Activated CD4-positive, alpha-beta T cell treated with anti-CD3 and anti-CD28 coated beads, Interleukin-10, Interleukin-2, amounts not matched to agents 100 ng/mL and 50 ng/mL, durations not matched to agents 16 hours and 8 hours (primary cell): ENCODE measurements at places on chromosomes 1 and 21.

- no peak for DNase-seq
Measured at GRCh38 chr1:114341856-114342255, 169.1 kb downstream of the TRIM33 start.

DNA sequence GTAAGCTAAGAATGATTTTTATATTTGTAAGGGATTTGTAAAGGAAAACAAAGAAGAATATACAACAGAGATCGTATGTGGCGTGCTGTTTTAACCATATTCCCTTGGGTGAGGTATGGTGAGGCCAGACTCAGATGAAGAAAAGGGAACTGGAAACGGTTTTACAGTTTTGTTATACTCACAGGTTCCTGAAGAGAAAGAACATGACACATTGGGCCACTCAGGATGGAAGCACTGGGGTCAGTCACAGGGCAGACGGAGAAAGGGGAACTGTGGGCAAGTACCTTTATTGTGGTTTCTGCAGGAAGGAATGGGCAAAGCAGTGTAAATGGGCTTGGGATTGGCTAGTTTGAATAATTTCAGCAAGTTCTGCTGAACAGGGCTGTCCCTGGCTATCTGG is 177.4 kb downstream of the LBR start:
- no peak for DNase-seq

- no peak for DNase-seq
Measured at GRCh38 chr1:30600258-30600657, 123.1 kb downstream of the MATN1 start.

DNA sequence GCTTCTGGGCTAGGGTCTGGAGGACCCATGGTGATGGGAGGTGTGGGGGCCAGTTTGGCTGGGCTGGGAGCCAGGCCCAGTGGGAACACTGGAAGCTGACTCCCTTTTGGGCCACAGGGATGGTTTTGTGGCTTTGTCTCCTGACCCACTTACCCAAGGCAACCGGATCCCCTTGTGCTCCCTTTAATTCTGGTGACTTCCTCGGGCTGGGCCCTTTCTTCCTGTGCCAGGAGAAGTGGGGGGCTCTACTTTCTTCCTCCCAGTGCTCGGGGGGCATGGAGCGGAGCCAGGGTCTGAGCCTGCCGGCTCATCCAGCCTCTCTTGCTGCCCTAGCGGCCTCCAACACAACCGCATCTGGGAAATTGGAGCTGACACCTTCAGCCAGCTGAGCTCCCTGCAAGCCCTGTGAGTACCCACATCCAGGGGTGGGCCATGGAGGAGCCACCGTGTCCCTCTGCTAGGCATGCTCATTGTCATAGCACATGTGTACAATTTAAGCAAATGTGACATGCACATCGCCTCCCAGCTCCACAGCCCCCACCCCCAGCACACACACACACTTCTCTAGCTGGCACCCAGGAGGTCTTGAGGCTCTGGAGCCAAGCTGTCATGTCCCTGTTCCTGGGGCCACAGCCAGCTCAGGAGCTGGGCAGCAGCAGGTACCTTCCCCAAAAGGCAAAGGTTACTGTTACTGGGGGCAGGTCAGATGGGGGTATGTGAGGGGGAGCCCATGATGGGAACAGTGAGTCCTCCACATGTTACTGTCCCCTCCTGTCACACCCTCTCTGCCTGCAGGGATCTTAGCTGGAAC is 35.0 kb downstream of the UBE2T start:
- no peak for DNase-seq

DNA sequence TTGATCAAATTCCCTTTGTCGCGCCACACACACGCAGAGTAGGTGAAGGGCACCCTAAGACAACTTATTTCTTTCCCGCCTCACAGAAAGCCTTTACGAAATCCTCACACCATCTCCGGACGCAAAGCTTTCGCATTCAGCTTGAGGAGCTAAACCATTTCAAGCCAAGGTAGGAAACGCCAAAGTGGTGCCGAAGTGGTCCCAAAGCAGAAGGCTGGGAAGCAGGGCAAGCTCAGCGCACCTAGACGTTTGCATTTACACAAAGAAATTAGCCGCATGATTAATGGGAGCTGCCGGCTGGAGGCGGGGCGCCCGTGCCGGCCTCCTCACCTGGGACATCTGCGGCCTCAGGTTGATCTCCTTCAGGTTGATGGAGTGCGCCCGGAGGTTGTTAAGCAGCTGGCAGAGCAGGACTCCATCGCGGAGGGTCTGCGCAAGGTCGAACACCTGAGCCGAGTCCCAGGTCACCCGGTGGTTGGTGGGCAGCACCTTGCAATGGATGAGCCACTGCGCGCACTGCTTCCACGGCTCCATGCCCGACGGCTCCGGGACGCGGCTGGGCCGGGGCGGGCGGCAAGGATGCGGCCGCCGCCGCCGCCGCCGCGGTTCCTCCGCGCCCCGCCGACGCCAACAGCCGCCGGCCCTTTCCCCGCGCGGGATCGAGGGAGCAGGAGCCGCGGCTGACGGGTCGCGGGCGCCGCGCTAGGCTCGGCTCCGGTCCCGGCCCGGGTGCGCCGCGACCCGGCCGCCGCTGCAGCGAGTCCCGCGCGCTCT is 457 bp downstream of the VAV3 start:
- peak; percentile 19 for DNase-seq

DNA sequence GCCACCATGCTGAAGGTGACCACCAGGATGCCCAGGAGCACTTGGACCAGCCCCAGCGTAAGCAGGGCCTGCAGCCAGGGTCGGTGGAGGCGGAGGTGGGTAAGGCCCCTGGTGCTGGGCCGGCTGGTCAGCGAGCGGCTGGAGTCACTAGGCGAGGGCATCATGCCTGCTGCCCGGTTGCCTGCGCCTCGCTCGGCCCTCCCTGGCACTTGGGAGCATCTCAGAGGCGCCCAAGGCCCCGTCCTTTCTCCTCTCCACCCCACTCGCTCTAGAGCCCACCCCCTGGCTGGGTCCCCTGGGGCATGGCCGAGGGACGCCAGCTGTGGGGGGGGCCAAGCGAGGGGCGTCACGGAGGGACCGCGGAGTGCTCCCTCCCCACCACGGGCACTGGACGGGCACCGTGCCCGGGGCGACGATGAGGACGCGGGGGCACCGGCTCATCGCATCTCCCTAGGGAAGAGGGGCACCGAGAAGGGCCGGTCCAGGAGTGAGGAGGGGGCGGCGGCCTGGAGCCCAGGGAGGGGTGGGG is 505 bp downstream of the ENTREP3 start:
- DNase-seq: no peak

DNA sequence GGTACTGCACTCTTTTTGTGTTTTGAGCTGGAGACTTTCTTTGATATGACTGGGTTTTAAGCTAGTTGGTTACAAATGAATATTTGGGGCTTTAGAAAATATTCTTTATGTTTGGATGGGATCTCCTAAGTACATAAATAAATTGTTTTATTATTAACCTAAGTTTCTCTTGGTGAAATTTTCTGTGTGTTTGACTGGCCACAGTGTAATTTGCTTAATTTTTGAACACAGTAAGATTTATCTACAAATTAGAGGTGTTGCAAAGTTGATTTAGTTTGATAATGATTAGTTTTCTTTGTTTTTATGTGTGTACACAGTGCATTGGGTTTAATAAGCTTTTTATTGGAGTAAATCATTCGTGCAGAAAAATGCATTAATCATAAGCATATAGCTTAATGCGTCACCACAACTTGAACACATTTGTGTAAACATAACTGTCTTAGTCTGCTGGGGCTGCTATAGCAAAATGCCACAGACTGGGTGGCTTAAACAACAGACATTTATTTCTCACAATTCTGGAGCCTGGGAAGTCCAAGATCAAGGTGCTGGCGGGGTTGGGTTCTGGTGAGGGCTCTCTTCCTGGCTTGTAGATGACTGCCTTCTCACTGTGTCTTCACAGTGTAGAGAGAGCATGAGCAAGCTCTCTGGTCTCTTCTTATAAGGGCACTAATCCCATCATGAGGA is 17.4 kb upstream of the SLC6A9 start:
- DNase-seq: no peak

DNA sequence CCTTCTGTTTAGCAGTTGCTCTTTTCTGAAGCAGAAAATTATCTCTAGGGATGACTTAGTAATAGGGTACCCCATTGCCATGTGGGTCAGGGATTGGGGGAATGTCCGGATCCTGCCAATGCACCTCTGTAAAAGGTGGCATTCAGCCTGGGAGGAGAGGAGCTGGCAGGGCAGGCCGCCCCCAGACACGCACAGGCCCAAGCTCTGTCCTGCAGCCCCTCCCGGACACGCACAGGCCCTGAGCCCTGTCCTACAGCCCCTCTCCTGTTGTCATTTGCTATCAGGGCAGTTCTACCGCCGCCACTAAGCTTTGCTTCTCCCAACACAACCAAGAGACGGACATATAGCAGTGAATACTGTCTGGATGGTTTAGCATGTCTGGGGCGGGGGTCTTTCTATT is 219.1 kb downstream of the SDCCAG8 start:
- DNase-seq: no peak

- peak; percentile 41 for DNase-seq
Measured at GRCh38 chr1:50969611-50970508, at the start of gene CDKN2C. Gene CDKN2C (plus strand): TSS chr1:50970245. CDS start chr1:50970369, 124 bp downstream.

- no peak for DNase-seq
Measured at GRCh38 chr1:206829875-206830274, 35.5 kb upstream of the IL20 start.

DNA sequence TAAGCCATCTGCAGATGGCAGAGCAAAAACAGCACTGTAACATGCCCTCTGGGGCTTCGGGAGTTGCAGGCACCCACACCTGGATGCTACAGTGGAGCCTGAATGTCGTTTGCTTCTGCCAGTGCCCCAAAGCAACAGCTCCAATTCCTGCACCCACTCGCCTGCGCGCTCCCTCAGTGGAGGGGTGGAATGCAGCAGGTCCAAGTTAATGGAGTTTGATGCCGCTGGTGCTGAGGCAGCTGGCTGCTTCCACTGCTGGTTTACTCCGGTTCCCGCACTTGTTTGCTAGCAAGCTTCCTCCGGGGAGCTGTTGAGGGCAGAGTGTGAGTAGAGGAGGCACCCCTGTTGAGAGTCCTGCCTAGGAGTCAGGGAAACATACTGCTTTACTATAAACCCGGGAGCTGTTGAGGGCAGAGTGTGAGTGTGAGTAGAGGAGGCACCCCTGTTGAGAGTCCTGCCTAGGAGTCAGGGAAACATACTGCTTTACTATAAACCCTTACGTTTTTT is 584.0 kb upstream of the TMPRSS15 start:
- DNase-seq: no peak

DNA sequence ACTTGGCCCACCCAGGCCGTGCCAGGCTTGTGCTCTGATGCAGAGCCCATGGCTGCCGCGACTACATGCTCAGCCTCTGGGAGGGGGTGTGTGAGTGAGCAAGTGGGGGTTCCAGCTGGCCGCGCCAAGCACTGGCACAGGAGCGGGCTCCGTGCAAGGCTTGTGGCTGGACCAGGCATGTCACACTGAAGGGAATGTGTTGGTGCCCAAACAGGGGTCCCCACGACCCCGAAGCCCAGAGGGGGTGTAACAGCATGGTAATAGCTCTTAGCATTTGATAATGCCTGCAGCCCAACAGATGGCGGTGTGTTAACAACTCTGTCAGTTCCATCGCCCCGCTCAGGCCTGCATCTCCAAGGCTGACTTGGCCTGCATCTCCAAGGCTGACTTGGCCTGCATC is 38.3 kb upstream of the CD46 start:
- no peak for DNase-seq

DNA sequence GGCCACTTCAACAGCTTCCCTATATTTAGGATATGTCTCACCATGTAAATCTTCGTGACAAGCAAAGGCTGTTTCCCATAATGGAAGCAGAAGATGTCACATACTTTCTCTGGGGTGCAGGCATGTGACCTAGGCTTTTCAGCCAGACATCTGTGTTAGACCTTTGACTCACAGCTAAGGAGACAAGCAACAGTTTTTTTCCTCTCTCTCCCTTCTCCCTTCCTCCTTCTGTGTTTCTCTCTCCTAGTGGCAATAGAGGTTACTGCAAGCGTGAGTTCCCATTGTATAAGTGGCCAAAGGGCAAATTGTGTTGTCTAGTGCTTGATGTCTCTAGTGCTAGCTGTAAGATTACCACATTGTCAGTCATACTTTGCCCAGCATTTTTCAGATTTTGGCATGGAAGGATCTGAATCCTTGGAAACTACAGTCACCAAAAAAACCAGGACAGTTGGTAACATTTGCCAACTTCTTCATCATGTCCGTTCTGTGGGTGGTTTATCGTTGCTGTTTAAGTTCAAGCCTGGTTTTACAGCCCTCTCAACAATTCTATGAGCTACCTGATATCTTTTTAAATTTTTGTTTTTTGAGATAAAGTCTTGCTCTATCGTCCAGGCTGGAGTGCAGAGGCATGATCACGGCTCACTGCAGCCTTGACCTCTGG is 44.4 kb upstream of the RABGAP1L start:
- peak; percentile 65 for DNase-seq

GRCh38 chr21:16159971-16160350 is 430.2 kb downstream of the USP25 start:
- DNase-seq: no peak

DNA sequence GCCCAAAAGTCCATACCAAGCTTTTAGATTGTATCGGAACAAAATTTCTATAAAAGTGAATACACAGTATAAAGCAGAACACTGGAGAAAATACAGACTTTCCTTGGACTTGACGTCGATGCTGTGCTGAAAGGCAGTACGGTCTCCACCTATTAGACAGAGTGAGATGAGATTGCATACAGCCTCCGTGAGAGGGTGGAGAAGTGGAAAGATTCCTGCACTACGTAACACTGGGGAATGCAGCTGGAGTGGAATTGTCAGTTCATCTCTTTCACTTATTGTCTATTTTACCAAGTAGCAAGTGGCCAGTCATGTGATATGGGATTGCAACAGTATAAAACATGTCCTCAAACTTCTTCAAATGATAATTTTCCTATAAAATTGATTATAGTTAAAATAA is 209.5 kb downstream of the ZP4 start:
- no peak for DNase-seq

GRCh38 chr1:24828887-24829192 is 83.6 kb downstream of the CLIC4 start:
- DNase-seq: no peak

- DNase-seq: no peak
Measured at GRCh38 chr1:170593173-170594011, 61.4 kb downstream of the GORAB start.

- DNase-seq: no peak
Measured at GRCh38 chr1:25944986-25945385, 38.8 kb upstream of the STMN1 start.

DNA sequence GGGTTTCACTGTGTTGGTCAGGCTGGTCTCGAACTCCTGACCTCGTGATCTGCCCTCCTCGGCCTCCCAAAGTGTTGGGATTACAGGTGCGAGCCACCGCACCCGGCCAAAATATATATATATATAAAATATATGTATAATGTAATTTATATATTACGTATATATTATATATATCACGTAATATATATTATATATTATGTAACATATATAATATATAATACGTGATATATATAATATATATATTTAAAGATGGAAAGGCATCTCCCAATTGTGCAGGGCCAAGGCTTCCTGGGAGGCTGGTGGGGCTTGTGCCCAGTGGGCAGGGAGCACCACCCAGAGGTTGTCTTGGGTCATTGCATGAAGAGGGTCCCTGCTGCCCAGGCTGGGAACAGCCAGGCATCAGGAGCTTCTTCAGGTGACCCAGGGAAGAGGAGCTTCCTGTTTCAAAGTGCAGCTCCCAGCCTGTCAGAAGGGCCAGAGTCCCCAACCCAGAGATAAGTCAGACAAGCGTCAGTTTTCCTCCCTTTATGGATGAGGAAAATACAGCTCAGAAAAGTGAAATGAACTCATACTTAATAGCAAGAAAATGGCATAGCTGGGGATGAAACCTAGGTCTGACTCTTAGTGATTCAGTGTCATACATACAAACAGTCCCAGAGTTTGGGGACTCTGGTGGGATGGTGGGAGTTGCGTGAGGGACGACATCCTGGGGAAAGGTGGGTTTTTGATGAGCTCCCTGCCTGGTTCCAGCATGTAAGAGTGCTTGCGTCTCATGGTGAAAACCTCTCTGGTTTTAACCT is 12.0 kb downstream of the UBE2Q1 start:
- DNase-seq: peak; percentile 69
